ENCODE measurements at places on chromosomes 2 and 18.

DNA sequence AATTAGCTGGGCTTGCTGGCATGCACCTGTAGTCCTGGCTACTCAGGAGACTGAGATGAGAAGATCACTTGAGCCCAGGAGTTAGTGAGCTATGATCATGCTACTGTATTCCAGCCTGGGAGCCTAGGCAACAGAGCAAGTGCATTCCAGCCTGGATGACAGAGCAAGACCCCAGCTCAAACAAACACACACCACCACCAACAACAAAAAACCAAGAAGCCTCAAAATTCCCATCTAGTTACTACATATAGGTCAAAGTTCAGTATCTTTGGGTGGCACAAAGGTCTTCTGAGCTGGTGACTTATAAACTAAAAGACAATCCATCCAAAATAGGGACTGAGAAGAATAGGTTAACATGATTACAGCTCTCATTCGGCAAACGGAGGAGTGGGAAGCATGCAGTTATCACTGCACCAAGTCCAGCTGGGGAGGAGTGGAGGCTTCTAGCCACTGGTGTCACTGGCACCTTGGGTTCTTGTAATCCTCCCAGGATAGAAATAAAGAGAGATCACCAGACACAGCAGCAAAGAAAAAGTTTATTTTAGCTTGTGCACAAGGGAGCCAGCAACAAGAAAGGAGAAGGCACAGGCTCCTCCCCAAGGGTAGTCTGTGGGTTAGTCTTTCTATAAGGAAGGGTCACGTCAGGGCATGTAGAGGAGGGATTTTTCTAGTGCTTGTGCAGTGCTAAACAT is 57.4 kb downstream of the SH2D6 start:
- no peak for DNase-seq

DNA sequence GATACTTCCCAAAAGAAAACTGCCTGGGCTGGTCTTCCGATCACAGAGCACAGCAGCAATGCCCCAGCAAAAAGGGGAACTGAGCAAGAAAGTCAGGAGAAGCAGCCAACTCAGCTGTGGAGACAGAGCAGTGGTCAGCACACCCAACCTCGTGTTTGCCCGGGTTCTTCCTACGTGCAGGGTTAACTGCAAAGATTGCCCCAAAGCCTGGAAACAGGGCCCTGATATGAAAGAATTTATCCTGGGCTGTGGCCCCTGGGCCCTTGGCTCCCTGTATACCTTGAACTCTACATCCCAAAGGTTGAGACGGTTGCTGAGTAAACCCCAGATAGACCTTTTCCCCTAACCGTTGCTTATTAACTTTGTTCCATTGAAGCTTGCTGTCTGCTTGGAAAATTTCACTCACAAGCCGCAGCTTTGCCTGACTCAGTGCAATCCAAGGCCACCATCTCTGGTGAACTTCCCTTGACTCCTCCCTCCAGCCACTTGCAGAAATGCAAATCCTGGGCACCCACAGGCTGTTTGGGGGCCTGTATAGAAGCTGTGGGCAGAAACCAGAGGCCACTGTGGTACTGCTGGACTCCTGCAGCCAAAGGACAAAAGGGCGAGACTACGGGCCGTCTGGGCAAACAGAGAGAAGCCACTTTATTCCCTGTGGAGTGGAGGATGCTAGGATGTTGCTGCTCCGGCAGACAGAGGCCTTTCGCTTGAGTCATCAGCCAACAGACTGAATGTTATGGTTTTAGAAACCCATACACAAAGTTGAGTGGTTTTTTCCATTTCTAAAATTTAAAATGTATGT is 18.2 kb downstream of the NRP2 start:
- no peak for DNase-seq

- DNase-seq: no peak
Observed at GRCh38 chr18:63119647-63120046, 199.9 kb downstream of the BCL2 start.

DNA sequence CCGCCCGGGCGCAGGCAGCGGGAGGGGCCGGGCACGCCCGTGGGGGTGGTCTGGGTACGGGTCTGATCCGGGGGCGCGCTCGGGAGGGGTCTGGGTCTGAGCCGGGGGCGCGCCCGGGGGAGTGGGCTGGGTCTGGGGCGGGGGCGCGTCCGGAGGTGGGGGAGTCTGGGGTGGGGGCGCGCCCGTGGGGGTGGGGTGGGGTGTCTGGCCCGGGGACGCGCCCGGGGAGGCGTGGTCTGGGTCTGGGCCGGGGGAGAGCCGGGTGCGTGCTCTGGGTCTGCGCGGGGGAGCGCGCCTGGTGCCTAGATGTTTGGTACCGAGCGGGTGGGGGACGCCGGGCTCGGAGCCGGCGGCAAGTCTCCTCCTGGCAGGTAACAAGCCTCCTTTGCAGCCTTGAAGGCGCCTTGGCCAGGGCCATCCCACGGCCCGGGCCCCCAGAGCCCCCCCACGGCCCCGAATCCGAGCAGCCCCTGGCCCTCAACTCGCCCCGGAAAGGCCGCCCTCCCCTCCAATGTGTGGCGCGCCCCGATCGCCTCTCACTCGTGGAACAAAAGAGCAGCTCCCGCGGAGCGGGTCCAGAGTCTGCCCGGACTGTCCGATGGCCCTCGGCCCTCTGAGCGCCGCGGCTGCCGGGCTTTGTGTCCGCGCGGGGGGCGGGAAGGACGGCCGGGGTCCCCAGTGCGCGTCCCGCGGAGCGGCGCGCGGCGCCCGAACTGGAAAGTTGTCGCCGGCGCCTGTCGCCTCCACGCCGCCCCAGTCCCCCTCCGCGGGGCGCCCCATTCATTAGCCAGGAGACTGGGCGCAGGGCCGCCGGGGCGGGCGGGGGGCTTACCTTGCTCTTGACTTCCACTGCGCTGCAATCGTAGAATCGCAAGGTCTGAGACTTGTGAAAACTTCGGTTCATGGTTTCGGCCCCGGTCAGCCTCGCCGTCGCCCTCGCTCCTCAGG is 595 bp downstream of the PARD6G start:
- no peak for DNase-seq

Data from hematopoietic multipotent progenitor cell treated with erythropoietin and hydrocortisone succinate and interleukin-3 and kit ligand, for 15 days (in vitro differentiated cells).